A172 (cell line): ENCODE measurements at places on chromosomes 2 and 18. TPM values are rescaled to one million over a fixed set of nuclear protein-coding genes. Genes with fewer than 3 reads are reported as not detected.

- no peak for DNase-seq
Observed at GRCh38 chr2:171206422-171207115, 45.9 kb upstream of the TLK1 start.

DNA sequence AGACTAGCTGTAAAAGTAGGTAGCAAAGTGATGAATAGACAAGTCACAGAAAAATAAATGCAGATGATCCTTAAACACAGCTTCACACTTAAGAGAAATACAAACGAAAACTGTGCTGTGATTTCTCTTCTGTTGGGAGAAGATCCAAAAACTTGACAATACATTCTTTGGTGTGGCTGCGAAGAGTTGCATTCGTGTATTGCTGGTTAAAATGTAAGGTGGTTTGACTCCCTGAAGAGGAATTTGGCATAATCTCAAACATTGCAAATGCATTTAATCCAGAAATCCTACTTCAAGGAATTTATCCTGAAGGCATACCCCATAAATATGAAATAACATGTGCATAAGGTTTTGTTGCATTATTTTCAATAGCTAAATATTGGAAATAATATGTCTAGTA lies 7.1 kb downstream of the CCNYL1 start:
- DNase-seq: no peak

GRCh38 chr2:149741646-149742045 lies 154.1 kb upstream of the MMADHC start:
- peak; percentile 98 for DNase-seq

DNA sequence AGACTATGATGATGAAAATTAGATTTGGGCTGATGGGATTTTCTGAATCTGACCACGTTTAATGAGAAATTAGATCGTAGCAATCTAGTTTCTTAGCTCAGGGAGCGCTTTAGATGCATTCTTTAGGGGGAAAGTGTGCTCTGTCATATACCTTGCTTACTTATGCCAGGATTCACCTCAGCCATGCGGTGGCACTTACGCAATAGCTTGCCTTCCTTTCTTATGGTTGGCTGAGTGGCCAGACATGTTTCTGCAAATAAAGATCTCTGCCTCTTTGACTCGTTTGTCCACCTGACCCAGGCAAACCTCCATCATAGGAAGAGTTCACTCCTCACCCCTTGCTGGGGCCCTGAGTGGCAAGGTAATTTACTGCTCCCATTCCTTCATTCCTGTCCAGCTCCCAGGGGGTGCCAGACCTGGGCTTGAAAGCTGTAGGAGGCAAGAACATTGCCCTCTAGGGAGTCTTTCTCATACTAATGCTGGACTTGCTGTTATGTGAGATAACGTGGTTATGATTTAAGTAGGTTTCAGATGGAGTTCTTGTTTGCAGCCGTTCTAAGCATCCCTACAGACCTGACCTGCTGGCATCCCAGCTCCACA lies 57.1 kb downstream of the FBLN7 start:
- DNase-seq: no peak

DNA sequence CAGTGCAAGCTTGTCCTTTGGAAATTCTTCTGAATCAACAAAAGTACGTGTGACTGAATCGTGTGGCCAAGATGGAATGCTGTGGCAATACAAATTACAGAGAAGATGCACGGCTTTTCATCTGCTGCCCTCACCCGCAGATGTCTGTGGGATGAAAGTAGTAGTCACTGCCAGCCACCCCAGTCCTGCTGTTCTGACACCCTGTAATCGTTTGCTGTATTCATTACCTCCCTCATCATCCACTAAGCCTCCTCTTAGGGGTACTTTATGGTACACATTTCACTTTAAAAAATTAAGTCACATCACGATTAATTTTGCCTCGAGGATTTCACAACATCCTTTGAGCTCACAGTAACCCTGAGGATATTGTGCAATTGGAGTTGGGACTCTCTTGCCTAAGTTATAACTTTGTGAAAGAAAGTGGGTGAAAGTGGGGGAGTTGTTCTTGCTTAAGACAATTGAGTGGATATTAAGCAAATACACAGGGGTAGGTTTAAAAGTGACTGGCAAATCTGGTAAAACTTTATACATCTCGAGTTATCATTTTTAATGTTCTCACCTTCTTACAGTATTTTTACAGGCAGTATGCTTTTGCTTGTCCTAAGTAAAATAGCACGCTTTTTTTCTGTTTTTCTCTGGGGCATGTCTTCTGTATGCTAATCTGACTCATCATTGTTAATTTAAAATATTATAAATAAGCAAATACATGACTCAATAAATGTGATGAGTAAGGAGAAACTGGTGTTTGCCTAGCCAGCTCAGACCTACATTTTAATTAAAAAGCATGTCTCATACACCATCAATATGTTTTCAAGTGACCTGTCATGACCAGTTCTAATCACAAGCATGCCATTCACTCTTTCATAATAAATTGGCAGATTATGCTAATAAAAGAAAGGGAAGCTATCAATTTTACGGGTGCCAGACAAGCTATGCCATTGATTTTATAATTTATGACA lies 680.9 kb downstream of the IRS1 start:
- DNase-seq: peak; percentile 87

DNA sequence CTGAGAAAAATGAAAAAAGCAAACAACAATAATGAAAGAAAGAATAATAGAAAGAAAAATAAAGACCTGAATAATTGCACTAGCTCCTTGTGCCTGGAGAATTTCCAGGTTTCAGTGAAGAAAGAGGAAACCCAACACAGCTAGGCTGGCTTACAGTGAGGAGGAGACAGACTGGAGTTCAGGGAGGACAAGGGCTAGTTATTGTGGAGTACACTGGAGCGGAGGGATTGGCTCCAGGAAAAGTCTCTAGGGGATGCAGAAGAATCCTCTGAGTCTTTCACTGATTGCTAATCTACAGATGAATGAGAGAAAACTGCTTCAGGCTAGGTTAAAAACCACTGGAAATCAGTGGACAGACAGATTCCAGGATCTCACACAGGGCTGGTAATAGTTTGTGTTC lies 163.6 kb upstream of the RBMS1 start:
- DNase-seq: no peak

DNA sequence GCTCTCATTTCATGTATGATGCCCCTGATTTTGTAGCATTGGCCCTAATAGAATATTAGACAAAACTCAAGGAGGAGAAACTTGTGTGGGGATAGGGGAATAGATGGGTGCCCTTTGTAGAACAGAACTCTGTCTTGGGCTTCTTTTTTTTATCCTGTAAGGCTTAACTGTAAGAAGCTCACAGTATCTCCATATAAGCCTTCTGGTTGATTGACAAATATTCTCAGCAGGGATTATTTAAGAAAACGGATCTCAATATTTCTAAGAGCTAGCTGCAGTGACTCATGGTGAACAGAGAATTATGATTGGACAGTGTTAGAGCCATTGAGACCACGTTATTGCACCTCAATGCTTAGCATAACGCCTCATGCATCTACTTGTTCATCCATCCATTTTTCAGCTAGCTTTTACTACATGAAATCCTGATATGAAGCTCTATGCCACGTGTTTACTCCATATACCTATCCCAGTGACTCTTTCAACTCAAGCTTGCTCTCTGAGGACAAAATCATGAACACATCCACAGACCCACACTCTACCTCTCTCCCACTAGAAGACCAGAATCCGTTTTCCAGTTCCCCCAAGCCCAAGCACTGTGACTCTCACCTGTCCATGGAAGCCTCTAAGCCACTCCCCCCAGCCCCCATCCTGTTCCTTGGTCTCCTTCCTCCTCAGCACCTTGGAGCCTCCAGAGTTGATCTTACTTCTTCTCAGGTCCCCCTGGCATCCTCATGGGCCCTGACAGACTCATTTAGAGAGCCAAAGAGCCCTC lies 99.2 kb downstream of the BCL2L11 start:
- DNase-seq: no peak

GRCh38 chr2:3491716-3492474 lies 27.4 kb downstream of the ADI1 start:
- DNase-seq: no peak

- peak; percentile 23 for DNase-seq
Observed at GRCh38 chr18:286515-287310, 18.9 kb upstream of the THOC1 start.

- peak; percentile 26 for DNase-seq
Observed at GRCh38 chr2:36912695-36913094, 53.6 kb downstream of the STRN start.

DNA sequence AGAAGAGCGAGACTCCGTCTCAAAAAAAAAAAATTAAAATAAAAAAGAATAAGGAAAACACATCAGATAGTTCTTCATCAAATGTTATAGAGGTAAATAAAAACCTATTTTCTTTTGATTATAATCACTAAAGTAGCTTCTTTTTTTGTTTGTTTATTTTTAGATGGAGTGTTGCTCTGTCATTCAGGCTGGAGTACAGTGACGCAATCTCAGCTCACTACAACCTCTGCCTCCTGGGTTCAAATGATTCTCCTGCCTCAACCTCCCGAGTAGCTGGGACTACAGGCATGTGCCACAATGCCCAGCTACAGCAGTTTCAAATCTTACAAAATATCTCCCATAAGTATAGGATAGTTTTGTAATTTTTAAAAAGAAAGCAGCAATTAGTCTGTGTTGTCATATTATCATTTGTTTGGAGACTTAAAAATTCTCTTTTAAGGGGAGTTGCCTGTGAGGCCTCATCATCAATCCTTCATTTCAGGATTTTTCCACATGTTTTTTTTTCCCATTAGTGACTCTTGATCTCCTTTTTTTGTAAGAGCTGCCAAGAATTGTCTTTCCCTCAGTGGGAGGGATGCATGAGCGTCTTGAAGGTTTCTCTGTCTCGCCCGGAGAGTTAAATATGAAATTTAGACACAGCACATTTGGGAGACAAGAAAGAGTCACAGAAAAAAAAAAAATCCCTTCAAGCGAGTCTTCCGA lies 275.9 kb downstream of the CDCA7 start:
- DNase-seq: no peak

DNA sequence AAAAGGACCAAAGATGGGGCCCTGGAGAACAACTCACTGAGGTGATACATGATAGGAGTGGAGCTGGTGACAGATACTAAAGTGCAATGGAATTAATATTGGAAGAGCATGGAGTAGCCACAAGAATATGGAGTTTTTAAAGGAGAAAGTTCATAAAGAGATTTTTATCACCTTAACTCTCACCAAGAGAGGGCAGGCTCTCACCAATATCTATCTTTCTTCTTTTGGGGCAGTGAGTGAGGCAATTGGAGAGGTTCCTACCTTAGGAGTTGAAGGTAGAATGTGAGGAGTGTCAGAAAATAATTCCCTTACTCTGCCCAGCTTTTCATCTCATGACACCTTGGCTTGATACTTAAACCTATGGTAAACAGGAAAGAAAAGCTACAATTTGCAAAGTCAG lies 233.7 kb upstream of the CWC22 start:
- DNase-seq: peak; percentile 26

DNA sequence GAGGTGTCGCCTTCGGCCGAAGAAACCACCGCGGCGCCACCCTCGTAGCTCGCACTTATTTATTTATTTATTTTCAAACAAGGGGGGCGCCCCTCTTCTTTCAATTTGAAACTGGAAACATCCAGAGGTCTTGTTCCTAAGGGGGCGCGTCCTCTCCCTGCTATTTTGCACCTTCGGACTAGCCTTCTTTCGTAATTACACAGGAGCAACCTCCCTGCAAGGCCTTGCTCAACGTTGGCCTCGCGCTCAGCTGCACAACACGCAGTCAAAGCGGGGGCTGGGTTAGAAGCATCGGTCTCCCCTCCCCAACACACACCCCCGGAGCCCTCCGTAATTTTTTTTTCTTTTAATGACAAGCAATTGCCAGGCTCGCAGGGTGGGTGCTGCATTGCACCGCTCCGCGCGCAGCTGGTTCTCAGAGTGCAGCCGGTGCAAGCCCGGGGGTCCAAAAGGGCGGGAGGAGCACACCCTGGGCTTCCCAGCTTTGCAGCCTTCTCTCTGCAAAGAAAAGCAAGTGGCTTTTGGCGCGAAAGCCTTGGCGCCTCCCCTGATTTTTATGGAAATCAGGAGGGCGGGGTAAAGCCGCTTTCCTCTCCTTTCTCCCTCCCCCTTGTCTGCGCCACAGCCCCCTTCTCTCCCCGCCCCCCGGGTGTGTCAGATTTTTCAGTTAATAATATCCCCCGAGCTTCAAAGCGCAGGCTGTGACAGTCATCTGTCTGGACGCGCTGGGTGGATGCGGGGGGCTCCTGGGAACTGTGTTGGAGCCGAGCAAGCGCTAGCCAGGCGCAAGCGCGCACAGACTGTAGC lies at the start of gene MYCN:
Gene MYCN (plus strand): TSS at position 697 of the 807 bp plus-strand sequence. CDS start 1,515 bp downstream, outside the sequence.
- no peak for DNase-seq

DNA sequence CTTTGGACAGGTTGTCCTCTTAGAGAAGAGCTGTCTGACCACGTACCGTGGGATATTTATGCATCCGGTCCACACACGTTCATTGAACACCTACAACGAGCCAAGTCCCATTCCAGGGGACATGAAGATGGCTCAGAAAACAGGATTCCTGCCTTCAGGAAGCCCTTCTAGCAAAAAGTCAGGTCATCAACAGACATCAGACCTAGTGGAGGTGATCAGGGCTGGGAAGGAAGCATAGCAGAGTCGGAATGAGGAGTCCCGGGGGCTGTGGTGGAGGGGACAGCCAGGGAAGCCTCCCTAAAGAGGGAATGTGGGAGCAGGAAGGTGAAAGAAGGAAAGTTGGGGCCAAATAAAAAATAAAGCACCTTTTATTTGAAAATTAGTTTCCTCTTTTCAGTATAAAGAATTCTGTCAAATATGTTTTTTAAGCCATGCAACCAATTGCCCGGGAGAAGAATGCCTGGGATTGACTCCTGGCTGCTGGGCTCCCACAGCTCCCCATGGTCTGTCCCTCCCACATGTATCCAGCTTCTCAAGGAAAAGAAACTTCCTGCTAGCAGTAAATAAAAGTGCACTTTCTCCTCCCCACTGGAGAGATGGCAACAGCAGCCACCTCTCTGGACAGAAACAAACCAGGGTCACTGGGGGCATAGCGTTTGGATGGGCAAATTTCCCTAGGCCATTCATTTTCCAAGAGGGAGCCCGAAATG lies 144.8 kb downstream of the SMAD7 start:
- no peak for DNase-seq

Gene CLK1
- total RNA-seq: 47.7 and 51.7 TPM in 2 replicates

Gene ARHGAP15
- not detected in 2 replicates for total RNA-seq

Gene SLC8A1
- total RNA-seq: 34.5 and 37.6 TPM in 2 replicates

Gene CCNT2
- total RNA-seq: 16.3 and 22.8 TPM in 2 replicates

Gene CYBRD1
- 159 and 186 TPM in 2 replicates for total RNA-seq

Gene SIX3
- total RNA-seq: not detected in 2 replicates

Gene KCNIP3
- 3.8 and 7.3 TPM in 2 replicates for total RNA-seq

Gene UGT1A1
- total RNA-seq: not detected in 2 replicates

Gene IL36RN
- total RNA-seq: not detected in 2 replicates

Gene PECR
- total RNA-seq: 32.0 and 39.3 TPM in 2 replicates

Gene NYAP2
- not detected in 2 replicates for total RNA-seq
